ENCODE measurements at places on chromosomes 13 and 19. TPM values are rescaled to one million over a fixed set of nuclear protein-coding genes. Genes with fewer than 3 reads are reported as not detected.

GRCh38 chr13:77980592-77980991 is 62.0 kb upstream of the EDNRB start:
- no peaks in the 10 kb centered on the region for H3K36me3 ChIP-seq
- no peak for DNase-seq
- no peaks in the 10 kb centered on the region for H3K4me1 ChIP-seq
- no peak overlapping the region for H3K27ac ChIP-seq
- H3K4me3 ChIP-seq: no peak overlapping the region

- H3K27me3 ChIP-seq: no peaks in the 10 kb centered on the region
- no peak overlapping the region for H3K27ac ChIP-seq
- H3K36me3 ChIP-seq: no peaks in the 10 kb centered on the region
- H3K4me3 ChIP-seq: no peak overlapping the region
- no peak for DNase-seq
- H3K4me1 ChIP-seq: no peaks in the 10 kb centered on the region
Observed at GRCh38 chr19:2711875-2712205, 9.3 kb downstream of the DIRAS1 start.

DNA sequence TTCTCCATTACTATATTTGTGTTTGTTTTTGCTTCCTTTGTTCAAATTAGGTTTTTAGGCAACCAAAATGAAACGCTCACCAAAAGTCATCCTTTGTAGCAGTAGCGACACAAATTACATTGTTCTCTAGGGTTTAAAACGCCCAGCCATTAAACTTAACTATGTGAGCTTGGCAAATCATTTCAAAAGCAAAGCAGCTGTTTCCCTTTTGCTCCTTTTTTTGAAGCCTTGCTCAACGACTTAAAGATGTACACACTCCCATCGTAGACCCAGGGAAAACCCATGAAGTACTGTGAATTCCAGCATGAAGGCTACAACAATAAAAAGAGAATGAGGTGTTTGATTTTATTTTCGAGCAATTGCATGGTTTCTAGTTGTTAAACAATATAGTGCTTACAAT is 106.7 kb downstream of the RAP2A start:
- H3K4me3 ChIP-seq: no peak overlapping the region
- no peaks in the 10 kb centered on the region for H3K27me3 ChIP-seq
- DNase-seq: no peak
- no peak overlapping the region for H3K27ac ChIP-seq

DNA sequence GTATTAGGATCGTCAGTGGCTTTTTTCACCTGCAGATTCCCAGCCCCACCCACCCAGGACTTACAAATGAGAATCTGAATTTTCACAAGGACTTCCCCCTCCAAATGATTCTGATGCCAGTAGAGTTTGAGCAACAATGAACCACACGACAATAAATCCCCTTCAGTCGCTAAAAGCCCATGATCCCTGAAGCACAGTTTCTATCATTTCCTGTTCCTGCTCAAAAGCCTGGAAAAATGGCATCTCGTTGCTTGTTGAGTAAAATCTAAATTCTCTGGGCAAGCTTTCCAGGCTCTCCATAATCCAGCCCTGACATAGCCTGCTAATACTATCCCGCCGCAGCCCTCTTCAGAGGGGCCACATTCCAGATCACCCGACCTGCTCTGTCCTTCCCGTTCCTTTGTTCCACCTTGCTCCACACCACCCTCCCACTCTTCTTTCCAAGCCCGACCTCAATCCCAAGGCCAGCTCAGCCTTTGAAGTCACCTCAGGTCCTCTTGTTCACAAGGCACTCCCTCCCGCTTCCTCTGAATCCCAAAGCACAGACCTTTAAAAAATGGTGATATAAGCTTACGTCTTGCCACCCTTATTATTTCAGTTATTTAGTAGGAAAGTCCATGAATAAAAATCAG is 67.9 kb downstream of the NUFIP1 start:
- no peaks in the 10 kb centered on the region for H3K27me3 ChIP-seq
- no peak for DNase-seq
- H3K27ac ChIP-seq: no peak overlapping the region
- peaks cover 5% of the 10 kb centered on the region for H3K4me1 ChIP-seq

GRCh38 chr19:35872180-35872579 is 3.8 kb downstream of the APLP1 start:
- DNase-seq: no peak
- peaks cover 11% of the 10 kb centered on the region for H3K27me3 ChIP-seq
- peaks cover 7% of the 10 kb centered on the region for H3K4me1 ChIP-seq
- no peak overlapping the region for H3K4me3 ChIP-seq
- H3K27ac ChIP-seq: no peak overlapping the region

The NKPD1 gene
- total RNA-seq: not detected

The KLK6 gene
- not detected for total RNA-seq

The MAST1 gene
- 0.42 TPM for total RNA-seq

The DACT3 gene
- total RNA-seq: 5.3 TPM

The NAPA gene
- 111 TPM for total RNA-seq
